ENCODE measurements at places on chromosomes 13 and 19.
A peak's percentile ranks its signal among the peaks of the same experiment; 100 is the strongest.

DNA sequence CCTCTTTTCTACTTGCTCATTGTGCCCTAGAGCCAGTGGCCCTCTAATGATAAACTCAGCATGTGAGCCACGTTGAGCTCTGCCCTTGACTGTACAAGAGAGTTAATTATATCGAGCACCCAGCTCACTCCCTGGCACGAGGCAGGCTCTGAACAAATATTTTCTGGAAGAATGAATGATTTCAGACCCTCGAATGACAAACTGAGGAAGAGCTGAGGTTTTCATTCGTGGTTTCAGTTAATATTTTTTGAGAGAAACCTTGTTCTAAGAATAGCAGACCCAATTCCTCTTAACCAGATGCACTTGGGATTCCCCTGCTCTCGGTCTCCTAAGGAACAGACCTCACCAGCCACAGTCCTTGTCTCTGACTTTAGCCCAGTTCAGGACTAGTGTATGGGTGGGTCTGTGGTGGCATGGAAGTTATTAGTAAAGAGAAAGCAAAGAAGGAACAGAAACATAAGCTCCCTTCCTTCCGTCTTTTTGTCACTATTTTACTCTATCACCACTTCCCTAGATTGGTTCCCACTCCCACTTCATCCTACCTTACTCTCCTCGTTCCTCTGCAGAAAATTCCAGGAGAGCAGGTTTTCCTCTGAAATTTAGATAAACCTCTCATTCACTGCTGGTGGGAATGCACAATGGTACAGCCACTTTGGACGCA is 22.1 kb upstream of the WDFY2 start:
- DNase-seq = peak; percentile 38

GRCh38 chr13:58018020-58018419 is 386.5 kb downstream of the PCDH17 start:
- peak; percentile 79 for DNase-seq

DNA sequence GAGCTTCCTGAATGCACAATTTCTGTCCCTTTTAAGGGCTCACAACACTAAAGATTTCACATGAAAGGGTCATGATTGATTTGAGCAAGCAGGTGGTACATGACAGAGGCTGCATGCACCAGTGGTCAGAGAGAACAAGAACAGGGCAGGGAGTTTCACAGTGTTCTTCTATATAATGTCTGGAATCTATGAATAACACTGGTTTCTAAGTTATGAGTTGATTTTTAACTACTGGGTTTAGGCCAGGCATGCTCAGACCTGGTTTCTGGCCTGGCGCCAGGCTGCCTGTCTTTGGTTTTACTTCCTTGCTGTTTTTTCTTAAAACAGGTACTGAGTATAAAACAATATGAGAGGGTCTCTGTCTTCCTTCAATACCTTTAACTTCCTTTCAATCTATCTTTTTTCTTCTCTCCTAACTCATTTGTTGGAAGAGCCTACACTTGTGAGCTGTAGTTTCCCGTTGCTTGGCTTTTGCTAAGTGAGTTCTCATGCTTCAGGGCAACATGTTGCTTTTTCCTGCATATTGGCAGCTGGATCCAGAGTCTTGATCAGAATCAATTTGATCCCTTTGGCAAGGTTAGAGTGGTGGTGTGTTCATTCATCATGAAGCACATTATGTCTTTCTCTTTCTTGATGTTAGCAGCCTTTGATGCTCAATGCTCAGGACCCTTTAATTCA is 38.5 kb upstream of the FGF14 start:
- peak; percentile 93 for DNase-seq

DNA sequence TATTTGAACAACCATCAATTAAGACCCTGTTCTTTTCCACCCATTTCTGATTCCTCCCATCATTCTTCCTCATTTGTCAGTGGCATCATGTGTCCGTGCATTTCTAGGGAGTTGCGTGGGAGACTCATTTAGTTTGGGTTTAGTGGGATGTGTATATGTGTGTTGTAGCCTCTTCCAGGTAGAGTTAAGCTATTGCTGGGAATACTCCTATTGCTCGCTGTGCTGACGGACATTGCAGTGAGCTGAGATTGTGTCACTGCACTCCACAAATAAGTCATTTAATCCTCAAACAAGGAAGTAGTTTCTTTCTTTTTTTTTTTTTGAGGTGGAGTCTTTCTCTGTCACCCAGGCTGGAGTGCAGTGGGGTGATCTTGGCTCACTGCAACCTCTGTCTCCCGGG is 42.2 kb upstream of the RCBTB2 start:
- no peak for DNase-seq

DNA sequence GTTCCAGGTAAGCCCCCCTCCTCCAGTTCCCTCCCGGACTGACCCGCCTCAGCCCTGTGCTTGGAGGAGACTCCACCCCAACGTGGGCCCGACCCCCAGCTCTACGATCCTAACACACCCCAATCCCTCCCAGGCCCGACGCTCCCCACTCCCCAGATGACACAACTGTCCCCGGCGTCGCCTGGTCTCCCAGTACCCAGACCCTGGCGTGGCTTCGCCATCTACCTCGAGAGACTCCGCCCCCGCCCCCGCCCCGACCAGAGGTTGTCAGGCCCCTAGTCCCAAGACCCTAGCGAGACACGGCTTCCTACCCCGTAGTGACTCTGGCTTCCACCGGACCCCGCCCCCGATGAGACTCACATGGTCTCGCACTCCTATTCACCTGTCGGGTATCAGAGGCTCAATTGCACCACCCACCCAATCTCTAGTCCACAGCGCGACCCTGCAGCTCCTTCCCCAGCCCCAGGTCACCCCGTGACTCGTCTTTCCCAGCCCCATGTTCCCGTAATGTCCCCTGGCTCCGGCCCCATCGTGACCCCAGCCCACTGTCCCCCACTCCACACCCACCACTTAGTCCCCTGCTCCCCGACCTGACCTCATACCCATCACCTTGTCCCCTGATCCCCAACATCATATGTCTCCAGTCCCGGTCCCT is 2.9 kb downstream of the CD37 start:
- no peak for DNase-seq

DNA sequence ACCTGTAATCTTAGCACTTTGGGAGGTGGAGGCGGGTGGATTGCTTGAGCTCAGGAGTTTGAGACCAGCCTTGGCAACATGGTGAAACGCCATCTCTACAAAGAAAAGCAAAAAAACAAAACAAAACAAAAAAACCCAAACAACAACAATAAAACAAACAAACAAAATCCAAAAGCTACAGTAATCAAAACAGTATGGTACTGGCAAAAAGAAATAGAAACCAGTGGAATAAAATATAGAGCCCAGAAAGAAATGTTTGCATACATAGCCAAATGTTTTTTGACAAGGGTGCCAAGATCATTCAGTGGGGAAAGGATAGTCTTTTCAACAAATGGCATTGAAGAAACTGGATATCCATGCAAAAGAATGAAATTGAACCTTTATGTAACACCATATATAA is 11.5 kb downstream of the CEACAM1 start:
- DNase-seq = no peak

DNA sequence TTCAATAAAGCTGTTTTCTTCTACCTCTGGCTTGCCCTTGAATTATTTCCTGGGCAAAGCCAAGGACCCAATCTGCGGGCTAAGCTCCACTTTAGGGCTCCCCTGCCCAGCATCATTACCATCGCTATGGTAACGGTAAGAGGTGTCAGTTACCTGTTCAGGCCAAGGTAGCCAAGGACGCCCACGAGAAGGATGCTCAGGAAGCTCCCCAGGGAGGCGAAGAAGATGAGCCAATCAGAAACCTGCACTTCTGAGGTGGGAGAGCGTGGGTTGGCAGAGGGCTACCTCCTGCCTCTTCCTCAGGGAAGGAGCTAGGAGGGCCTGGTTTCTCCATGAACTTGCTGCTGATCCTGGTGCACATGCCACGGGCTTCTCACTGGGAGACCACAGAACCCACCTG is 24.7 kb downstream of the IL12RB1 start:
- DNase-seq = no peak

All from kidney tubule cell (primary cell).